Lung (tissue), 17 donors: ENCODE measurements at places on chromosomes 4 and X.

DNA sequence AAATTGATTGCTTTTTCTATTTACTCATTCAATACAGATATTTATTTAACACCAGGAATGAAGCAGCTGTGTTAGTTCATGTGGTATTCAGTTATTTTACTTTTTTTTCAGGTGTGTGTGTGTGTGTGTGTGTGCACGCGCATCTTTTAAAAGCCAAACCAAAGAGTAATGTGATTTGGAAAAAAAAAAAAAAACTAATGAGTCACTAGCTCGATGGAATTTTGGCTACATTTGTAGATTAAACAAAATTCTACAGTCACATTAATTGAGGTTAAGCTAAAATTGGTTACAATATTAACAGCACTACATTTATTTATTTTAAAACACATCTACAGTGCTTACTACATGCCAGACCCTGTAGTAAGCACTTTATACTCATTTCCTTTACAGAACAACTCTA is 66.8 kb downstream of the HHIP start:
- DNase-seq, result no peak

DNA sequence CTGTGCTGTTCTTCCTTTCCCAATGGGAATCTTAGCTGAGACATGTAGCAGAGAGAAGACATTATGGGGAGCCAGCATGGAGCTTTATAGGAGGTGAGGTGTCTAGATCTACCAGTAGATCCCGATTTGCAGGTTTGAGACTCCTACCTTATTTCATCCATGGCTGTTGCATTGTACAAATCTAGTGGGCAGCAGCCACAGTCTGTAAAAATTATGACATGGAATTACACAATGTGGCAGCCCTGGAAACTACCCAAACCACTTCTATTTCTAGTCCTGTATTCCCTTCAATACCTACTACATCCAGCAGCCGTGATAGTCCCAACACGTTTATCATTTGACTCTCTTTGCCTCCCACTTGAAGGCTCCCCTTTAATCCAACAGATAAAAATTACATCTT is 8.1 kb downstream of the ATP7A start:
- DNase-seq, result no peak

- no peak for DNase-seq
Observed at GRCh38 chr4:138301536-138301935, 59.4 kb upstream of the SLC7A11 start.

DNA sequence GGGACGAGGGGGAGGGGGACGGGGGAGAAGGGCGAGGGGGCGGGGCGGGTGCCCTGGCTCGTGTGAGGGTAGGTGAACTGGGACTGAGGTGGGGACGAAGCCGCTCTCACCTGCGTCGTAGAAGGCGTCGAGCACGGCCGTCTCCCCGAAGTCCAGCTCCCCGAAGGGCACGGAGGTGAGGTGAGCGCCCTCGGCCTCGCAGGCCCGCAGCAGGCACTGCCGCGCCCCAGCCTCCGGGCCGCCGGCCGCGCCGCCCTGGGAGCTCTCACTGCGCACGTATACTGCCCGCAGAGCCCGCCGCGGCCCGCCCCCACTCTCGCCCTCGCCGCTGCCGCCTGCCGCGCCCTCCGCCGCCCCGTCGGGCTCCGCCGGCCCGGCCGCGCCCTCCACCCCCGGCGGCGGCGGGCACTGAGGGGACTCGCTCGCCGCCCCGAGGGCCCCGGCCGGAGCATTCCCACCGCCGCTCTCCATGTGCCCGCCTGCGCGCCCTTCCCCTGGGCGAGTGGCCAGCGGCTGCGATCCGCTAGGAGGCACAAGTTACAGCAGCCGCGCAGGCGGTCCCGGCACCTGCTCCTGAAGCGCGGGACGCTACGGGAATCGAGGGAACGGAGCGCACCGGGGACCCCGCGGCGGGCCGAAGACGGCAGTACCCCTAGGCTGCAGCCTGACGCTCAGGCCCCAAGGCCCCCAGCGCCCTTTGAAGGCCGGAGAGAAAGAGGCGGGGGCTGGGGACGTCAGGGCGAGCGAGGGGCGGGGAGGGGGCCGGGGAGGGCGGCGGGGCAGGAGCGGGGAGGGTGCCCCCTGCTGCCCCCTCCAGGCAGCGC is at the start of gene MAP3K15:
TSS of gene MAP3K15 (minus strand) at position 718 of the 824 bp plus-strand sequence. CDS start at position 471, 247 bp downstream.
- peak; percentile 25 for DNase-seq

DNA sequence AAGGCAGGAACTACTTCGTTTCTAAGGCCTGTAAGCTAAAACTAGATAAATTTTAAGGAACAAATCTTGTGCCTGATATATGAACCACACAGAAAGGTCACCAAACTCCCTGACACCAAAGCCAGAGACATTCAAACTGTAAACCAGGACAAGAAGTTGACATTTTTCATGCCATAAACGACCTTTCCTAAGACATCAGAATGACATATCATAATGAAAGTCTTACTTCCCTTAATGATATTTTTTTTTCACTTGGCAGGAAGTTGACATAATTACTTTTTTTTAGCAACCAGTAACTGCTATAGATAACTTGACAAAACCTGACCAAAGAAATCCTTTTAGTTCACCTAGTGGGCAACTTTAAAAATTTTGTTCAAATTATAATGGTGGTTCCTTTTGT is 231.5 kb upstream of the AGTR2 start:
- no peak for DNase-seq

DNA sequence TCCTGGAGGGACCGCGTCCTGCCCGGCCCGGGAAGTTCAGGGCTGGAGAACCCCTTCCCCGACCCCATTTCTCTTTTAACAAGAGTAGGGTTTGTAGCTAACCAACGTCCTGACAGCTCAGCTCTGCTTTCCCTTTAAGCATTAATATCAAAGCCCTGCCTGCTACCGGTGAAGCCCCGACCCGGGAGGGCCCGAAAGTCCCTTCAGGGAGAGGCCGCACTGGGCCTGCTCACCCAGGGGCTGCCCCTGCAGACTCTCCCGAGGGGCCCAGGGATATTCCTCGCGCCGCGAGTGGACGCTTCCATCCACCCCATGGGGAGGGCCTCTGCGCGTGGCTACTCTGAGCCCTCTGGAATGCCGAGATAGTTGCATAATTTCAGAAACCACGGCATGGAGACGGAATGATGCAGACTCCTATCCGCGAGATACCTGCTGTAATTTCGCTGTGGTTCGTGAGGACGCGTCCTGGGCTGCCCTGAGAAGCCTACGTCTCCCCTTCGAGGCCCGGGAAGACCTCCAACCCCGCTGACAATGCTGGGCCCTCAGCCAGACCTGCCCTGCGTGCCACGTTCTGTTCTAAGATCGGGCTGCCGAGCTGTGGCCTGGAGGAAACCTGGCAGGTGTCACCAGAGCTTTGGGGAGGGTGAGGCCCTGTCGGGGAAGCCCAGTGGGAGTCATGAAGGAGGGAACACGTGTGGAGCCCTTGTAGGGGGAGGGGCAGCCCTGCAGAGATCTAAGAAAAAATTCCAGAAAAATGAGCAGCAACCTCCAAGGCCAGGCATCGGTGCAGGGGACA is 999 bp upstream of the CTBP1 start:
- DNase-seq, result peak; percentile 15

GRCh38 chr4:10893395-10893794 is 208.8 kb upstream of the CLNK start:
- no peak for DNase-seq

GRCh38 chrX:107676559-107677378 is 48.5 kb downstream of the PRPS1 start:
- peak; percentile 72 for DNase-seq

DNA sequence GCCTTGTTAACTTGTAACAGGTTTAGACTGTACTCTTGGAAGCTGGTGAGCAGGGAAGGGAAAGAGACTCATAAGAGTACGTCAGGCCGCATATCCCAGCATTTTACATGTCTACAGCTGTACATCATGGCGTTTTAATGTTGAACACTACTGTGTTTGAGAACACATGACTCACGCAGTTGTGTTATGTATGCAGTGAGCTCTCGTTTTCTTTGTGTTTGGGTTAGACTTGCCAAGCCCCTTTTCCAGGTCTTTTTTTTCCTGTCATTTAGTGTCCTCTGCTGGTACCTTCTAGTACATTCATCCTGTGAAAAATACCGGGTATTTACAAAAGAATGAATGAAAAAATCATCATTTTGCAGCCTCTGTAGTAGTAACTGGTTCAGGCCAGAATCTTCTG is 35.3 kb downstream of the SMS start:
- peak; percentile 72 for DNase-seq

GRCh38 chr4:70778888-70779422 is 57.2 kb downstream of the RUFY3 start:
- DNase-seq, result peak; percentile 31

DNA sequence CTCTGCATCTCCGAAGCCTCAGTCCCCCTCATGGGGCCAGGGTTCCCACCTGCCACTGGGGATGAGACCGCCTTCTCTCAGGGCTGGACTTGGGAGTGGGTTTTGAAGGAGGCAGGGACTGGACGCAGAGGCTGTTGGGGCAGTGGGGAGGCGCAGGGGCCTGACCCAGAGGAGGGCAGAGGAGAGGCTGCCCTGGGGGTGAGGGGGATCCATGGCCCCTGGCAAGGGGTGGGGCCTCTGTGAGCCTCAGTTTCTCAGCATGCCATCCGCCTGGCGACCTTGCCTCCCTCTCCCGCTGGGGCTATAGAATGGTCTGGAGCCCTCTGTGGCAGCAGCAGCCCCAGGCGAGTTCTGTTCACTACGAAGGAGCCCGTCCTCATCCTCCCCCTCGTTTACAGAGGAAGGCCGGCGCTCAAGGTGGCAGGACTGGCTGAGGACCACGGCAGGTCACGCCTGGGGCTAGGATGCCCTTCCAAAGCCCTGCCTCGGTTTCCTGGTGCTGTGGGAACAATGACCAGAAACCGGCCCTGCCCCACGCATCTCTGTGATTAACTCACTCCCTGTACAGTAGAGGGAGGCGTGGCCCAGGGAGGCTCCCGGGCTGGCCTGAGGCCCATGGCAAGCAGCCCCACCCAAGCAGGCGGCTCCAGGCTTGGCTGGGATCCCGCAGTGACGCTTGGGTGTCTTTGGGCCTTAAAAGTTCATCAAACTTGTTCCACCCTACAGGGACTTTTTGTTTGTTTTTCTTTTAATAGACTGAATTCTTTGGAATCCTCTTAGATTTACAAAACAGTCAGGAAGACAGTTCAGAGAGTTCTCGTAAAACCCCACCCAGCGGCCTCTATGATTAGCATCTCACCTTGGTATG is 16.0 kb upstream of the SH3TC1 start:
- peak; percentile 49 for DNase-seq

DNA sequence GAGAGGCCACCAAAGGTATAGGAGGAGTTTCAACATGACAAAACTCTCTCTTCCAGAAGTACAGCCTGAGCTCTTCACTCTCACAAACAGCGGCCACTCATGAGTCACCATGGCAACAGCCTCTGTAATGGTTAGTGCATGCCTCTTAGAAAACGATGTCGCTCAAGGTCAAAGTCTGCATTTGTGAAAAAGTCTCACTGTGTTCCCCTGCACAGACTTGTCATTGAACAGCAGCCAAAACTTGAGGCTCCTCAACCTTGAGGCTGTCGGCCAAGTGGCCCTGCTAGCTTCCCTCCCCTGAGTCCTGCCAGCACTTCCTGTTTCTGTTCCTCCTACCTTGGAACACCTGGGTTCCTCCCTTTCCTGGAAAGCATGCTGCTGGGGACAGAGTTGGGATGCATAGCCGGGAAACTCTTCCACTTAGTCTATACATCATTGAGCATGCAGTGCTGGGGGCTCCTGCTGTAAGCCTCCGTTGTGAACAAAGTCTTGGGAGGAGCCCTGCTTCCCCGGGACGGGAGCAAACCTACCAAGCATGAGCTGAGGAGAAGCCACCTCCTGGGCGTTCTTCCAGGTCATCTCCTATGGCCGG is 66.6 kb downstream of the ING2 start:
- DNase-seq, result peak; percentile 83

DNA sequence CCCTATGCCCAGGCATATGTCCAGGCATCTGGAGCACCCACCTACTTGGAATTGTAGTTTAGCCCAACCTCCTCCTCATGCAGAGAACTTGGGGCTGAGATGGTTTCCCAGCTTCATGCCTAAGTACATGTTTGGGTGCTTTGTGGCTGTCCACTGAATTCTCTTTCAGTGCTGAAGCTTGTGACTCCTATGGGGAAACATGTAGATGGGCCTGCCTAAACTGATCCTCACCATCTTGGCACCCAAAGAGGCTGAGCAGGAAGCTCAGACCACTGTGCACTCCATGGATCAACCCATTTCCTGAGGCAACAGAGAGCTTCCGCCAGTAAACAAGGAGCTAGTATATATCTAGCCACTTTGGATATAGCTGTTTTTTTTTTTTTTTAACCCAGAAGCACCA is 2733.7 kb downstream of the PCDH7 start:
- DNase-seq, result no peak

DNA sequence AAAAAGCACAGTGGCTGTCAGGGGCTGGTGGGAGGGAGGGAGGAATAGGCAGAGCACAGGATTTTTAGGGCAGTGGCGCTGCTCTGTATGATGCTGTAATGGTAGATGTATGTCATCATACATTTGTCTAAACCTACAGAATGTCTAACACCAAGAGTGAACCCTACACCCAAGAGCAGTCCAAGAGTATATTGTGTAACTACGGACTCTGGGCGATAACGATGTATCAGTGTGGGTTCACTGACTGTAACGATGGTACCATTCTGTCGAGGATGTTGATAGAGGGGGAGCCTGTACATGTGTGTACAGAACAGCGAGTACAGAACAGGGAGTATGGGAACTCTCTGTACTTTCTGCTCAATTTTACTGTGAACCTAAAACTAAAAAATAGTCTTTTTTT is 76.5 kb downstream of the HAUS3 start:
- no peak for DNase-seq

GRCh38 chr4:65401083-65401482 is 269.2 kb downstream of the EPHA5 start:
- DNase-seq, result no peak

DNA sequence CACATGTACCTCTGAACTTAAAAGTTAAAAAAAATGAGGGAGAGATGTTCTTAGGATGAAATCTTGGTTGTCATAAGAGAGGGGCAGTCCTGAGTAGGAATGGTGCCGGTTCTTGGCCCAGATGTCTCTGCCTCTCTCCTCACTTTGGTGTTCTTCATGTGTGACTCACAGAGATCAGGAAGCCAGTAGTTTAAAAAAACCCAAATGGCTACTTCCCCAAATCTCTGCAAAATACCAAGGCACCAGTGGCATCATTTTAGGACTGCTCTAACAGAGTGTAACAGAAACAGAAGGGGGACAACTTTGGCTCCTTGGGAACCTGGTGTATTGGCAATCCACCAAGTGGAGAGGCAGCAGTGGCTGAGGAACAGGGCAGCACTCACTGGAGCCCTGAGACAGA is 116.8 kb downstream of the SCD5 start:
- no peak for DNase-seq
